Fibroblast of lung (primary cell): ENCODE measurements at places on chromosomes 16 and 17. TPM values are rescaled to one million over a fixed set of nuclear protein-coding genes. Genes with fewer than 3 reads are reported as not detected.
A peak's percentile ranks its signal among the peaks of the same experiment; 100 is the strongest.

SGCA gene
- 1.4 and 1.6 TPM in 2 replicates for polyA plus RNA-seq

GNGT2 gene
- 3.7 TPM in 1 of 2 replicates, not detected in the other for polyA plus RNA-seq

WRAP53 gene
- 3.0 and 7.2 TPM in 2 replicates for polyA plus RNA-seq

DNA sequence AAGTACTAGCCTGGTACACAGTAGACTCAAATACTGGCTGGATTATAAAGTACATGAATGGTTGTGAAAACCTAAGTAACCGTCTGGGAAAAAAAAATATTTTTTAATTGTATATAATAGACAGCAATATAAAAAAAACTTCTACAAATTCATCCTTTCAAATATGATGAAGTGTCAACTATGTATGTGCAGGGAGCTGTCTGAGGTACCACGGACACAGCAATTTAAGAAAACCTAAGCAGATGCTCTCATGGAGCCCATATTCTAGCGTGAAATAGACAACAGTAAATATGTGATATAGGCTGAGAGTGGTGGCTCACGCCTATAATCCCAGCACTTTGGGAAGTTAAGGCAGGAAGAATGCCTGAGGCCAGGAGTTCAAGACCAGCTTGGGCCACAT is 104.6 kb downstream of the TTC19 start:
- no peak overlapping the region for H3K4me3 ChIP-seq
- peaks cover 4% of the 10 kb centered on the region for H3K4me1 ChIP-seq
- no peak for DNase-seq

DNA sequence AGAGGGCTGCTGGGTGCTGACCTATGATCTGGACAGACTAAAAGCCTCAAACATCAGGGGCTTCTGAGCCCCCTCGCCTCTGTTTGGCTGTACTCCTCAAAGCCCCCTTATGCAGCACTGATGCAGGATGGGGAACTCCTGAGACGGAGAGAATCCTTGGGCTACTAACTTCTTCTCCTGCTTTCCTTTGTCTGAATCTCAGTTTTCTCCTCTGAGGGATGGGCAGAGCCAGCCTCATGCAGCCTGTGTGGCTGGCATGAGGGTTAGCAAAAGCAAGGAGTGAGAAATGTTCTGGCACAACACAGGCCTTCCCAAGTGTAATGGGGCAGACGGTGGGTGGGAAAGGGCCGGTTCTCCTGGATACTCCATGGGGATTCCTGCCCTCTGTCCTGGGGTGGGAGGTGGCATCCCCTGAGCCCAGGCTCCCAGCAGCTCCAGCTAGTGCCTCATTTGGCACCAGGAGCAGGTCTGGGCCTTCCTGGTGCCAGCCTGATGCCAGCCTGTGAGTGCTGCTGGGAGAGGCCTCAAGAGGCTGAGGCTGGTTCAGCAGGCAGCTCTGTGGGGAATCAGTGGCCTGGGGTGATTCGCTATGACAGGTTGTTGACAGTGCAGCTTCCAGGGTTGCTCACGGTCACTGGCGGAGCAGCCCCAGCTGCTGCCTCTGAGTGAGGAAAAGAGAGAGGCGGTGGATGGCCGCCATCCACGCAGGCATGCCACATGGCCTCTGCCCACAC is 4.0 kb upstream of the BRD7 start:
- no peak overlapping the region for H3K4me3 ChIP-seq
- no peak for DNase-seq
- no peaks in the 10 kb centered on the region for H3K36me3 ChIP-seq
- H3K27ac ChIP-seq, result no peak overlapping the region
- peaks cover 2% of the 10 kb centered on the region for H3K4me1 ChIP-seq

DNA sequence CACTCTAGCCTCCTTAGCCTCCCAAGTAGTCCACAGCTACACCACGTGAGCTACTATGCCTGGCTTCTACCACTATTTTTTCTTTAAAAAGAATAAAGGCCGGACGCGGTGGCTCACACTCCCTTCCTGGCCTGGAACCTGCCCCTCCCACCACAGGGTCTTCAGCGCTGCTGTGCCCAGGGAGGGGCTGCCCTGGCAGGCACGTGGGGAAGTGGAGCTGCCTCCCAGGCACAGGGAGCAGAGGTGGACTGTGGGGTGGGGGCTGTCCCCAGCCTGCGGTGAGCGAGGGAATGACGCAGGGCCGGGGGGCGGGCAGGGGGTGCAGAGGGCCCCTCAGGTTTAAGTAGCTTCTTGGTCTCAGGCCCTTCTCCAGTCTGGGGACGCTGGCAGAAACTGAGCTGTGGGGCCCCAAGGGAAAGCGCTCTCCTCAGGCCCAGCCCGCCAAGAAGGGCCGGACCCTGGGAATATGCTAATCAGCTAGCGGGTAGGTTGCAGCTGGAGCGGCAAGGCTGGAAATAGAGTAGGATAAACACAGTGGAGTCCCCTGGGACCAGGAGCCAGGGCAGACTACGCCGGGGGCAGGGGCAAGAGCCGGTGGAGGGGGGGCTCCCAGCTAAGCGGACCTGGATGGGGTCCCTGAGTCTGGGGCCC is 46.8 kb downstream of the TIMM22 start:
- peak; percentile 74 for DNase-seq
- H3K36me3 ChIP-seq, result peaks cover 11% of the 10 kb centered on the region
- no peak overlapping the region for H3K27ac ChIP-seq

DNA sequence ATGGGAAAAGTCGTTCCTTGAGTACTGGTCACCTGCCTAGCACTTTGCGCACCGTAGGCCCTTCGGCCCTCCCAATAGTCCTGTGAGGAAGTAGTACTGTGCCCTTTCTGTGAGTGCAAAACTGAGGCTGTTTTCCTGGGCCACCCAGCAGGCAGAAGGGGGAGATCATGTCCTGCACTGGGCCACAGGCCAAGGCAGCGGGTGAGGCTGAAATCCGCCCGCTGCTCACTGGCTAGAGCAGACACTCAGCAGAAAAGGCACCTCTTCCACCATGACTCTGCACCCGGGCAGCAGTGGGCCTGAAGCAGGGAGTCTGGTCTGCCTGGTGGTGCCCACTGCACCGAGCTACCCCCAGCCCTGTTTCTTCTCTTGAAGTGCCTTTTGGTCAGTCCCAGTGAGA is 20.2 kb downstream of the METTL22 start:
- no peaks in the 10 kb centered on the region for H3K27me3 ChIP-seq
- H3K27ac ChIP-seq, result no peak overlapping the region

DNA sequence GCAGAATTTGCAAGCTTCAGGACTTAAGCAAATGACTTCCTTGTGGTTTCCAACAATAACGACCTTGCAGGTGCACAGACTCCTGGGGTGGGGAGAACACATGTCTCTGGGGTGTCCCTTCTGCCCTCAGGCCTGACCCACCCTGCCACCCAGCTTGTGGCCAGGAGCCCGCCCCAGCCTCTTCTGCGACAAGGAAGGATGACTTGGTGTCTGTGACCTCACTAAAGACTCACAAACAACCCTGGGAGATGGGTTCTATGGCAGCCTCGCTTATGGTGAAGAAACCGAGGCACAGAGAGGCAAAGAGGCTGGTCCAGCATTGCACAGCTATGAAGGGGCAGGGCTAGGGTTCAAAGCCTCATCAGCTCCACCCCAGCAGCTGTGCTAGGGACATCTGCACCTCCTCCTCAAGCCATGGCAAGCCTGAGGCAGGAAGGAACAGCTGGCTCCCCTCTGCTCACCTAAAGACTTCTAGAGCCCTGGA is 2.6 kb downstream of the ATP2A3 start:
- peaks cover 5% of the 10 kb centered on the region for H3K4me1 ChIP-seq
- H3K36me3 ChIP-seq, result no peaks in the 10 kb centered on the region
- peaks cover 13% of the 10 kb centered on the region for H3K27me3 ChIP-seq
- H3K27ac ChIP-seq, result no peak overlapping the region

GRCh38 chr17:48681609-48682008 is 40.7 kb downstream of the PRAC1 start:
- no peaks in the 10 kb centered on the region for H3K36me3 ChIP-seq
- H3K4me3 ChIP-seq, result no peak overlapping the region
- peaks cover 6% of the 10 kb centered on the region for H3K27me3 ChIP-seq

GRCh38 chr16:86107215-86107825 is 208.4 kb downstream of the IRF8 start:
- H3K4me1 ChIP-seq, result no peaks in the 10 kb centered on the region
- no peak overlapping the region for H3K4me3 ChIP-seq
- H3K36me3 ChIP-seq, result no peaks in the 10 kb centered on the region

GRCh38 chr16:4220358-4220757 is 21.5 kb downstream of the SRL start:
- no peaks in the 10 kb centered on the region for H3K36me3 ChIP-seq
- H3K27me3 ChIP-seq, result no peaks in the 10 kb centered on the region
- no peak overlapping the region for H3K27ac ChIP-seq
- H3K4me1 ChIP-seq, result peaks cover 8% of the 10 kb centered on the region
- H3K4me3 ChIP-seq, result no peak overlapping the region
- no peak for DNase-seq

- peaks cover 10% of the 10 kb centered on the region for H3K36me3 ChIP-seq
- peak; percentile 39 for DNase-seq
- peak overlapping the region; percentile 78 for H3K4me3 ChIP-seq
Observed at GRCh38 chr17:751269-752001, 629 bp downstream of the GEMIN4 start.

- no peaks in the 10 kb centered on the region for H3K36me3 ChIP-seq
- H3K27me3 ChIP-seq, result no peaks in the 10 kb centered on the region
- no peak for DNase-seq
- peaks cover 19% of the 10 kb centered on the region for H3K4me1 ChIP-seq
- peak overlapping the region; percentile 91 for H3K4me3 ChIP-seq
Observed at GRCh38 chr16:67845291-67846062, 1.3 kb upstream of the NUTF2 start.

- H3K27ac ChIP-seq, result no peak overlapping the region
- no peak overlapping the region for H3K4me3 ChIP-seq
- no peaks in the 10 kb centered on the region for H3K36me3 ChIP-seq
- H3K4me1 ChIP-seq, result no peaks in the 10 kb centered on the region
- no peak for DNase-seq
Observed at GRCh38 chr16:66473051-66473571, 46.0 kb downstream of the BEAN1 start.
